Stimulated activated CD8-positive, alpha-beta memory T cell treated with anti-CD3 and anti-CD28 coated beads, Interleukin-2, amount 100 ng/mL, for 1 hour (primary cell): ENCODE measurements at places on chromosomes 1 and 21.

DNA sequence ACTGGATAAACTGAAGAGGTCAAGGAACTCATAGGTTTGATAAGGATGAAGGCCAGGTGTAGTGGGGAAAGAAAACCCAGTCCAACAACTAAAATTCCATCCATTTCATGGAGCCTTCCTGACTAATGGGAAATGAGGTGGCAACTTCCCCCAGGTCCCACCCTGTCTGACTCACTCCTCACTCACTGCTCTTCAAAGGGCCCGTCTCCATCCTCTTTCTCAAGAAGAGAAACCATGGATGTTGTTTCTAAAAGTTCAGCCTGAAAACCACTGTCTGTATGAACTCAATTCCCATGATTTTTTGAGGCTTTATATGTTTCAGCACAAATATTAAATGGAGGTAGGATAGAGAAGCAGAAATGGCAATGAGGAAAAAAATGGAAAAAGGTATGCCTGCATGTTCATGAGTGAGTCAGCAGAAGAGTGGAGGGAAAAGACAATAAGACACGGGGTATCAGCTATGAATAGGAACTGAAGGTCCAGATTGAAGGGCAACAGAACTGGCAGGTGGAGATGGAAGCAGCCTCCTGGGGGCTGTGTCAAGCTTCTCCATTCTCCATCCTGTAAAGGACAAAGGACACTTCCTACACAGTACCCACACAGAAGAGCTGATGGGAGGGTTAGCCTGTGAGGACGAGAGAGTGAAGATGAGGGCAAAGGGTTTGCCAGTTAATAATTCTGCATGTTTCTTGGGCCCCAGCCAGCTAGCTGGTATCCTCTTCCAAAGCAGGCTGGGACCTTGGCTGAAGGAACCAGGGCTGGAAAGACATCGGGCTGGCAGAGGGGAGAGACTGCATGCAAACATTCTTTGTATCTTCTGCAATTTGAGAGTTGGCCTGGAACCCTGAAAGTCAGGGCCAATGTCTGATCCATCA lies 5.5 kb upstream of the ELOVL1 start:
- no peak for DNase-seq

DNA sequence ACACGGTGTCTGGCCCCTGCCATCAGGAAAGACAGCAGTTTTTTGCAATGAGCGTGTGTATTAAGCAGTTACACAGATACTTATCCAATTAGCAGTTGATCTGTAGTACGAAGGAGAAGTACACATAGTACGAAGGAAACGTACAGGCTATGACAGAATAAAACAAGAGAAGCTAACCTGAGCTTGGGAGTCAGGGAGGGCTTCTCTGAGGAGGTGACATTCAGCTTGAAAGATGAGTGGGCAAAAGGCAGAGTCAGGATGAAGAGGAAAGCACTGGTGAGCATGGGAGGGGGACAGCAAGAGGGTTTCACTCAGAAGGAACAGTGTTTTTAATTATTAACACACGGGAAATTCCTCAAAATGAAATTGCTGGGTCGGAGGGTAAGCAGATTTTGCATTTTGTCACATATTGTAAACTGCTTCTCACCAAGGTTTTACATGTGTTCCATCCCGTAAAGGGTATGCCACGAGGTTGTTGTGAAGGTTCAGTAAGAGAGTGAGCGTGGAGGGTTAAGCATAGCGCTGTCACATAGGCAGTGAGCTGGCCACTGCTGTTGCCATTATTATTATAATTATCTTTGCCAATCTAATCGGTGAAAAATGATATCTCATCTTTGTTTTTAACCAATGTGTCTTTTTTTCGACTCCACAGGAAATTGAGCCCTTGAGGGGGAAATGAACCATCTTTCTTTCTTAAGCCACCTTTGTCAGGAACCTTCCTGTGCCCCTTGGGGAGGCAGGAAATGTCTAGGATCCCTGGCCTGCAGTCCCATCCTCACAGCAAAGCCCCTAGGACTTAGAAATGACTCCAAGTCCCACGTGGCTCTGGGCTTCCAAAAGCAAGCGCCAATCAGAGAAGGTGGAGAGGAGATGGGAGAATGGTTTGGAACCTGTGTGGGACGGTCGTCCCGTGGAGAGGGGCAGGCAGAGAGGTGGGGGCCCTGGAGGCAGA lies 47.3 kb upstream of the POU3F1 start:
- no peak for DNase-seq

DNA sequence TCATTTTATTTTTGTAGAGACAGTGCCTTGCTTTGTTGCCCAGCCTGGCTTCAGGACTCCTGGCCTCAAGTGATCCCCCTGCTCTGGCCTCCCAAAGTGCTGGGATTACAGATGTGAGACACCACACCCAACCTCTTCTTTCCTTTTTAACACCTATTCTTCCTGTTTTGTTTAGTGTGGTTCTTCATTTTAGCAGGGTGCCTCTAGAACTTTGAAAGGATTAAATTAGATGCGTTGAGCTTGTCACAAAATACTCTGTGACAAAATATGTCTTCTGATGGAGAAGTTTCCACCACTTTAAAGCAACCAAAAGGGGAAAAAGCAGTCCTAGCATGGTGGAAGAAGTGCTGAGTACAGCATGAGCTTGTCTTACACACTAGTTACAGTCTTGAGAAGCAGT lies 42.0 kb downstream of the CDC14A start:
- no peak for DNase-seq

GRCh38 chr1:217344712-217345111 lies 286.2 kb downstream of the GPATCH2 start:
- DNase-seq: no peak
